Aortic smooth muscle cell (primary cell): ENCODE measurements at places on chromosomes 7 and 10. TPM values are rescaled to one million over a fixed set of nuclear protein-coding genes. Genes with fewer than 3 reads are reported as not detected.

FANK1 gene
- total RNA-seq: 5.7 and 12.0 TPM in 2 replicates

FZD8 gene
- total RNA-seq: 8.6 and 23.1 TPM in 2 replicates

CTAGE4 gene
- 0.37 and 0.66 TPM in 2 replicates for total RNA-seq

RARRES2 gene
- not detected in 2 replicates for total RNA-seq

PIK3CG gene
- 0.12 and 0.26 TPM in 2 replicates for total RNA-seq

ZNF365 gene
- total RNA-seq: 4.1 and 6.5 TPM in 2 replicates

GRM3 gene
- total RNA-seq: not detected in 2 replicates

CCDC172 gene
- not detected in 2 replicates for total RNA-seq

TDRD1 gene
- 0.92 and 1.9 TPM in 2 replicates for total RNA-seq

KEL gene
- not detected in 2 replicates for total RNA-seq

GJD4 gene
- not detected in 2 replicates for total RNA-seq

STRIP2 gene
- 2.9 and 3.0 TPM in 2 replicates for total RNA-seq

SDK1 gene
- total RNA-seq: 0.13 and 0.25 TPM in 2 replicates

LRRTM3 gene
- not detected in 2 replicates for total RNA-seq

SGCE gene
- total RNA-seq: 90.5 and 98.6 TPM in 2 replicates
